ENCODE measurements at places on chromosomes 2 and 18. TPM values are rescaled to one million over a fixed set of nuclear protein-coding genes. Genes with fewer than 3 reads are reported as not detected.
A peak's percentile ranks its signal among the peaks of the same experiment; 100 is the strongest.

KCNJ3 gene
- not detected for total RNA-seq

UGT1A8 gene
- not detected for total RNA-seq

DNA sequence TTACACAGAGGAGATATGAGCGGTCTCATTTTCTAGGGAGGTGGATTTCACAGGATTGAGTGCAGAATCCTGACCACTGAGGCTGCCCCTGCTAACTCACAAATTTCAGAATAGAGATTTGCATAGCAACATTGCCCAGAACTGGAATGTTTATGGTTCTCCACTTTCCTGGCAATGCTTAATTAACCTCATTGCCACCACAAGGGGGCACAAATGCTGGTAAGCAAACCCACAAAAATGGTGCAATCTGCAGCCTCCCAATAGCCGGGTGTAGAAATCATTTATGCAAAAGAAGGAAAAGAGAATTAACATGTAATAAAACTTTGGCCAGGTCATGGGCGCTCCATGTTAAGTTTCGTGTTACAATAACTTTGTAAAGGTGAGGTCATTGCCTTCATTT is 112.4 kb downstream of the CYRIA start:
- DNase-seq = peak; percentile 3

DNA sequence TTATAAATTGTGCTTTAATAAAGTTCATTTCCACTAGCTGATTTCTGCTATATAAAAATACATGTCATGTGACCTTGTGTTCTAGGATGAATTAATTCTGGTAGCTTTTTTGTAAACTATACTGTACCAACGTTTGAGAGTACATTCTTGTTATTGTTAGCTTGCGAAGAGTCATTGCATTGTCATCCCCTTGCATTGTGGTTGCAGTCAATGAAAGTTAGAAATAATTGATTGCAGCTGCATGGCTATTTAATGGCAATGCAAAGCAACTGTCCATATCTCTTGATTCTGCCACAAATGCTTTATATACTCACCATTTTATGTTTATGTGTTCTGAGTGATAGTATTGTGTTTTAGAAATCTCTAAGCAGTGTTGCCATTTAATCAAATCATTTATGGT is 91.6 kb downstream of the ZNF407 start:
- peak; percentile 5 for DNase-seq

DNA sequence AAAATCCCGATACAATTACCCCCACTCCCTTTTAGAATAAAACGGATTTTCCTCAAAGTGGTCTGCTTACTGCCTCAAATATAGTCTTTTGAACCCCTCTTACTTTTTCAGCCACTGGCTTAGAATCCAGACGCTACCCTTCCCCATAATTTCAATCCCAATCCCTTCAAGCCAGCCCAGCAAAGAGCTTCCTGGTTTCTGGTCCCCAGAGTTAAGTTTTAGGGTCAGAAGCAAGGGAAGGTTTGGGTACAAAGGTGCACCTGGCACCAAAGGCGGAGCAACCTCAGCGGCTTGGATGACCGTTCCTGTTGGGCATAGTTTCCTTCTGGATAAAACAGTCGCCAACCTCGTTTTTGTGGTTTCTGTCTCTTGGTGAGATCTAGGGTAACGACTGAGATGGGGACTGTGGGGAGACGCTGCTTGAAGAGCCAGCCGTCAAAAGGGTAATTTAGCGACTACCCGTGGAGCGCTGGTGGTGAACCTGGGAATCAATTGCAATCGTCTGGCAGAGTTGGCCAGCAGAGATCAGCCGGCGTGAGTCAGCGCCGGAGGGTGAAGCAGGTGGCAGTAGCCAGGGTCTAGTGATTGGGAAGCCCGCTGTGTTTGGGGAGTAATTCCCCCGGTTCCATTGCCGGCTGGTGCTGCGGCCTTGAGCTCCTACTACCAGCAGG is 1.6 kb downstream of the FEV start:
- DNase-seq = no peak

DNA sequence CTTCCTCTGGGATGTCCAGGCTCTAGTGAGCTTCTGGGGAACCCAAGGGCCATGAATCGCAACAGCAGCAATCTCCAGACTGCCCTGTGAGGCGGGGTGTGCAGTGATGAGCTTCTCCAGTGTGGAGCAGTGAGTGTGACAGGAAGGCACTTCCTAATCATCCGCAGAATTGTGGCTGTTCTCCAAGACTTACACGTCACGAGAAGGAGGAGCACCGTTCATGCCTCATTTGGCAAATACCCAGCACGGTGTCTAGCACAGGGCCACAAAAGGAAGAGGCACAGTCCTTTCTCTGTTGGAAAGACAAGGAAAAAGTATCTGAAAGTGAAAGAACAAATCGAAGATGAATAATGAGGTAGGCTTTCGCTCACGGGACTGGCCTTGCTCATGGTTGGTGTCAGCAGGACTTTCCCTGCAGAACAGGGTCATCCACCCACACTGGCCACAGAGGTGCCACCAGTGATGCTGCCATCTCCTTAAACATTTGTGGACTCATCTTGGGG is 125.1 kb upstream of the HAAO start:
- DNase-seq = peak; percentile 46

Data from M059J (cell line).